ENCODE measurements at places on chromosomes 3 and 15.

DNA sequence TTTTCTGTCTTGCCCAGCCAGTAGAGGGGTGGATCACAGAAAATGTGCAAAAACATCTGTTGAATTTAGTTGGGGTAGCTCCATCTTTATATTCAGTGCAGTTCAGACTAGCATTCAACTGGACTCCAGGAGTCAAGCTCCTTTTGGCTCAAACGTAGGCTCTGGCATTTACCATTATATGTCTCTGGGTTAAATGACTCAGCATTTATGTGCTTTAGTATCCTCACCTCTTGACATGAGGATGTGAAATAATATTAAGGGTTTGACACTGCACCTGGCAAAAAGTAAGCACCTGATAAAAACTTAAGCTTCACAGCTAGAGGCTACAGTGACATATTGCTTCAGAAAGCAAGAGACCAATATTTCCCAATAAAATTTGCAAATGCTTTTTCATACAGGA lies 14.8 kb downstream of the PRC1 start:
- DNase-seq, result no peak

DNA sequence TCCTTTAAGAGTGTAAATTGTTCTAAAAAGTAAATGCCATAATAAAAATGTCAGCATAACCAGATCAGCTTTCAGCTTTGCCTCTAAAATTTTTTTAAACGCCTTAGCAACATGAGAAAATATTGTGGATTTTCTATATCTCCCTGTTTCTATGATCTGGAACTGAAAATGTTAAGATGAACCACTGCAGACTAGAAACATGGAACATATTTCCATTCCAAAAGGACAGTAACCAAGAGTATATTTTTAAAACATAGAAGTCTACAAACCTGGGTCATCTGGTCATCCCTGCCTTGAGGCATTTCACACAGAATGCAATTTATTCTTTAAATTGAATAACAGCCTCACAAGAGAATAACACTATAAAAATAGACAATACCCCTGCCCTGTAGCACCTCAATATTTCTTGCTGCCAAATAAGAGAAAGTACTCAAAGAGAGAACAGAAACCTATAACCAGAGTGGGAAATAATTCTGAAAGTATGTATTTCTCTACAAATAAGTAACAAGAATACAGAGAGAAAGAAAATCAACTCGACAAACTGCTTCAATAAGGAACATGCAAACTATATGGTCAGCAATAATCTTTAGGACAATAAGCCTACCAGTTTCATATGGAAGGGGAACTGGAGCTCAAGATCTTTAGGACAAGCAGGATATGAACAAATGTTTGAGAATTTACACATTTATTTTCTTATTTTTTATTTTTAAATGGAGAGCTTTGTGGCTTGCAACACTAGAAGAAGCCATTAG lies 949.0 kb downstream of the EPHA3 start:
- no peak for DNase-seq

- no peak for DNase-seq
Measured at GRCh38 chr3:160210799-160211221, 14.4 kb upstream of the C3orf80 start.

DNA sequence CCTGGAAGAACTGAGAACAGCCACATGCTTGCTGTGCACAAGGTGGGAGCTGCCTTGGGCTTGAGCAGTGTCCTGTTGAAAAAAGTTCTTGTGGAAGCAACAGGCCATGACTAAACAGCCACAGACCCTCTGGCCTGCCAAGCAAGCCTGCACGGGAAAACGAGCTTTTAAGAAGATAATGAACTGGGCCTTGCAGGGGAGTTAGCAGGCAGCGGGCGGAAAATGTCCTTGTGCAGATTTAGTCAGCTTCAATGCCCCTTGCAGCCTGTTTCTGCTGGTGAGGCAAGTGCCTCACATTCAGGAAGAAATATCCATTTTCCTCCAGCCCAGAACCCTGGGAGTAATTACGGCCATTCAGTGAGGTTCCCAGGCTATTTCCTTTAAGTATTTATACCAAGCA lies 126.2 kb upstream of the KLHL25 start:
- no peak for DNase-seq

GRCh38 chr3:32873531-32874130 lies 55.8 kb downstream of the TRIM71 start:
- no peak for DNase-seq

- no peak for DNase-seq
Measured at GRCh38 chr15:89621547-89621946, 33.7 kb downstream of the KIF7 start.

- DNase-seq, result no peak
Measured at GRCh38 chr15:26939398-26939797, 31.6 kb upstream of the GABRG3 start.

DNA sequence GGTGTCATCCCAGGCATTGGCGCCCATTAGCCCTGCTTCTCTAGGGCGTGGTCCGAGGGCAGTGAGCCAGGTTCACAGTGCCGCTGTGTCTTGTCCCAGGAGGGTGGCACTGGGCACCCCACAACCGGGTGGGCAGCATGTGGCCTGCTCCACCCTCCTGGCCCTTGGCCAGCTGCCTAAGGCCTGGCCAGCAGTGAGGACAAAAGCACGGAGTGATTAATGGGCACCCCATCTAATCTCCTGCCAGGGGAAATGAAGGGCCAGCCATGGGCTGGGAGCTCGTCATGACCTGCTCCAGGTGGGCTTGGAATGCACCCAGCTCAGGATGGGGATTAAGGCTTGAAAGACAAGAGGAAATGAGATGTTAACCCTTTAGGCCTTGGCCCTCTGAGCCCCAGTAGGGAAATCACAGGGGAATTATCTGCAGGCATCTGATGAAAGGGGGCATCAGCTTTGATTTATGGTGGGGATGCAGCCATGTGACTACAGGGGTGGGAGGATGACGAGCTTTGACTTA lies 5.2 kb downstream of the THSD4 start:
- no peak for DNase-seq

DNA sequence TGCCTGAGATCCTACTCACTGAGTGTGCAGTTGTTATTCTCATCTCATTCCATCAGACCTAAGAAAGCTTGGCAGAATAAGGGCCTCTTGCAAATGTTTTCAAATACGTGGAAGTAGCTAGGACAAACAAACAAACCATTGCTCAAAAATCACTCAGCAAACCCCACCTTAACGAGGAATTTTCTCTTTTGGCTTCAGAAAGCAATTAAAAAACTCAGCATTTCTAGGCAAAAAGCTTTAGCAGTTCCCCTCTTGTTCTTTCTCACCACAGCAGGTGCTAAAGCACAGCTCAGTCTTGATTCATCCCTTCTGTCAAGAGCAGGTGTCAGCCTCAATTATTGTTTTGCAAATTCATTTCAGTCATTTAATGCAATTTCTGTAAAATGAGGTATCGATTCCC lies 58.6 kb upstream of the NUDT16 start:
- DNase-seq, result no peak

DNA sequence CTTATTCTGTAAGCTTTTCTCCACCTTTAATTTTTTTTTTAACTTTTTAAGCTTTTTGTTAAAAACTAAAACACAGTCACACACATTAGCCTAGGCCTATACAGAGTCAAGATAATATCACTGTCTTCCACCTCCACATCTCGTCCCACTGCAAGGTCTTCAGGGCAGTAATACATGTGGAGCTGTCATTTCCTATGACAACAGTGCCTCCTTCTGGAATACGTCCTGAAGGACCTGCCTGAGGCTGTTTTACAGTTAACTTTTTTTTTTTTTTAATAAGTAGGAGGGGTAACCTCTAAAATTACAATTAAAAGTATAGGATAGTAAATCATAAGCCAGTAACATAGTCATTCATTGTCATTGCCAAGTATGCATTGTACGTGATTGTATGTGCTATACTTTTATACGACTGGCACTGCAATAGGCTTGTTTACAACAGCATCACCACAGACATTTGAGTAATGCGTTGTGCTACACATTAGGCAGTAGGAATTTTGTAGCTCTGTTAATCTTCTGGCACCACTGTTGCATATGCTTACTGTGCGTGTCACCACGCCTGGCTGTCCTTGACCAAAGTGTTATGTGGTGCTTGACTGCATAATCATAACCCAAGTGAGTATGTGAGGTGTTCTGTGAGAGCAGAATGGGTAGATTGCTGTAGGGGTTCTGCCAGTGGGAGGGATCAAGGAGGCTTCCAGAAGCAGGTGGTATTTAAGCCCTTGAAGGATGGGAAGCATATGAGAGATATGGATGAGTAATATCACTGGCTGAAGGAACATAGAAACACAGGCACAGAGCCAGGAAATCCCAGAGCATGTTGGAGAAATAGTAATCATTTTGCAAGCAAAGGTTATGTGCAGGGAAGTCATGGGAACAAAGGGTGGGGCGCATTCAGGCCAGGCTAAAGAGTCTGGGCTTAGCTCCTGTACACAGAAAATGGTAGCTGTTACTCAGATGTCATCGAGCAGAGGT lies 18.3 kb downstream of the FBXO22 start:
- no peak for DNase-seq

- no peak for DNase-seq
Measured at GRCh38 chr3:33146791-33147445, 33.1 kb downstream of the CRTAP start.

GRCh38 chr15:29534378-29534777 lies 264.8 kb upstream of the NSMCE3 start:
- DNase-seq, result no peak

GRCh38 chr3:11154036-11154952 lies at the start of gene HRH1:
Gene HRH1, plus strand, starts transcription at chr3:11154493. Its CDS starts 104,545 bp downstream, at chr3:11259038.
- DNase-seq, result no peak

DNA sequence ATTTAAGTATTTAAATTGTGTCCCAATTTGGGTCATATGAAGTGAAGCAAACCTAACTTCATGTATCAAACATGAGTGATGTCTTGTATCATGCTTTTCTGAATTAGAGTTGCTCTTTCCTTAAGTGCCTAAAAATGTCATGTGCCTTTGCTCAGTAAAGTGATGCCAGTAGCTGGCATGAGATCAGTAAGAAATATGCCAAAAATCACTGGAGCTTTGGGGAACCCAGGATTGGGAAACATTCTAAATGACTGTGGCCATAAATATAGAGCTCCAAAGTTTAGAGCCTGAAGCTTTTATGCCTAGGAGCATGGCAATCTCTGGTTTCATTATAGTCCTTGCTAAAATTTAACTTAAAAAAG lies 33.8 kb downstream of the RBMS3 start:
- no peak for DNase-seq
